ENCODE measurements at places on chromosomes 2 and 18. TPM values are rescaled to one million over a fixed set of nuclear protein-coding genes. Genes with fewer than 3 reads are reported as not detected.
A peak's percentile ranks its signal among the peaks of the same experiment; 100 is the strongest.

DNA sequence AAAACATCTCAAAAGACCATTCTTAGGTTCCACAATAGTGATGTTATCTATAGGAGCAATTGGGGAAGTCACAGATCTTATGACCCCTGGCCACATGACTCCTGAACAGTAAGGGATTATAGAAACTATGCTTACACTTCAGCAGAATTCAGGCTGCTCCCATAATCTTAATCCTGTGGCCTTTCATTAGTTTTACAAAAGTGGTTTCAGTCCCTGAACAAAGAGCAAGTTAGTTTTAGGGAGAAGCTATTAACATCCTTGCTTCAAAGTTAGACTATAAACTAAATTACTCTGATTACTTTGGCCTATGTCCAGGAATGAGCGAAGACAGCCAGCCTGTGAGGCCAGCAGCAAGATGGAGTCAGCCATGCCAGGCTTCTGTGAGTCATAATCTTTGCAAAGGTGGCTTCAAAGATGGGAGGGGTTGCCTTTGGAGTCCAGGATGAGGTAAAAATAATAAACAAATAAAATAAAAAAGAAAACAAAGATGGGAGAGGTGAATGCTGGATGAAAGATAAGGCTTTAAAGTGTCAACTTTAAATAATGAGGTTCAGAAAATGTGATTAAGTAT is 168.7 kb upstream of the NDUFV2 start:
- H3K27ac ChIP-seq, result no peak overlapping the region
- H3K36me3 ChIP-seq, result no peaks in the 10 kb centered on the region
- peaks cover 3% of the 10 kb centered on the region for H3K27me3 ChIP-seq
- no peak for DNase-seq
- H3K4me3 ChIP-seq, result no peak overlapping the region

DNA sequence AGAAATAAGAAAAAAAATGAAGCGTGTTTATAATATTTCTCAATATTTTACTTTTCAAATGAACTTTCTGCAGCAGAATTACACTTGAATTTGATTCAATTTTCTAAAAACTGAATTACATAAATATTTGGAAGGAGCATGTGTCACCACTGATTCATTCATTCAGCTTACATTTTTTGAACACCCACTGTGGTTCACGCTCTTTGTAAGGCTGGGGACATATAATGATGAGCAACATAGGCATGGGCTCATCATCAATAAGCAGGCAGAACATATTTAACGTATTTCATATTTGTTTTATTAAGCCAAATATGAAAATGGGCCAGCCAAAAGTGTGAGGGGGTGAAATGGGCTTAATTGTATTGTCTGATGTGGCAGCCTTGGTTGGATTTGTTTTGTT is 209.1 kb downstream of the CTNNA2 start:
- no peak for DNase-seq
- H3K36me3 ChIP-seq, result no peaks in the 10 kb centered on the region
- H3K4me1 ChIP-seq, result no peaks in the 10 kb centered on the region
- H3K27me3 ChIP-seq, result no peaks in the 10 kb centered on the region
- H3K27ac ChIP-seq, result no peak overlapping the region

DNA sequence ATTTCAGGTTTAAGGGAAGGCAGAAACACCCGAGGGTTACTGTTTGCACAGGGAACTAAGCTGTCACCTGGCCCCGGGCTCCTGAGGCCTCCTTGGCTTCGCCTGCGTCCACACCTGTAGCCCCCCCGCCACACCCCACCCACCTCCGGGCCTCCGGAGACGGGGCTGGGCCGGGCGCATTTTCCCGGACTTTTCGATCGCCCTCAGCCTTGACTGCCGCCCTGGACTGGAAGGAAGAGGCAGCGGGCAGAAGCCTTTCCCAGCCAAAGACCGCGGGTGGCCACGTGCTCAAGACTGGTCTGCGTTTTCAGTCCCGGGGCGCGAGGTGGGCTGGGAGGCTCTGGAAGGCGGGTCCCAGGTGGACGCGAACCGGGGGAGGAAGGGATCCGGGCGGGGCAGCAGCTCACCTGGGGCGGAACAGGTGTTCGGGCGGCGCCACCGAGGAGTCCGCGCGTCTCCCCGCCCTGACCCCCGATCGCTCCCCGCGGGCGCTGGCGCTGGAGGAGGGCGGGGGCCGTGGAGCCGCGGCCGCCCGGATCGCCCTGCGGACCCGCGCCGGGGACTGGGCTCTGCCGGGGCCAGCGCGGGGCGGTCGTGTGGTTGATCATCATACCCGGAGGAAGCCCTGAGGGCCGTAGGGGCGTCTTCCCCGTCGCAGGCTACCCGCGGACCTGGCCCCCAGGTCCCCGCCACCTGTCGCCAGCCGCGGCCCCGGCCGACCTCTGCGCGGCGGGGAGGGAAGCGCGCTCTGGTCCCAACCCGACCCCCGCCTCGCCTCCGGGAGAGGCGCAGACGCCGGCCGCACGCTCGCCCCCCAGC is 3.2 kb downstream of the ID2 start:
- H3K27me3 ChIP-seq, result peaks cover under 1% of the 10 kb centered on the region
- H3K4me3 ChIP-seq, result peak overlapping the region; percentile 82
- DNase-seq, result peak; percentile 58
- H3K27ac ChIP-seq, result peak overlapping the region; percentile 88
- H3K4me1 ChIP-seq, result peaks cover 10% of the 10 kb centered on the region
- H3K36me3 ChIP-seq, result peaks cover 23% of the 10 kb centered on the region

DNA sequence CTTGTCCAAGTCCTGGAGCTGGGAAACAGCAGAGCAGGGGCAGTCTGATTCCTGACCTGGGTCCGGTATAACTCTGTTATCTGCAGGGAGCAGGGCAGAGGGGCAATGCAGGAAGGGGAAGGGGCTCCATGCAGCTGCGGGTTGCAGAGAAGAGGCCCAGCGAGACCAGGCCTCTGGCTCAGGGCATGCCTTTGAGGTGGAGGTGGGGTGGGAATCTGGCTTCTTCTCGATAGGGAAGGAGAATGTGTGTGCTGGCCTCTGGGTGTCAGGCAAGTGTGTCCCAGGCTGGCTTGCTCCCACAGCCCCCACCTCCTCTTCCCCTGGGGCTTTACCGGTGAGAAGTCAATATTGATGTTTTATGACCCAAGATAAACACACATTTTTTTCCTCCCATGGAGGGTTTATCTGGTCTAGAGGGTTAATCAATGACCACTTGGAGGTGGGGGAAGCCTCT is 187.1 kb upstream of the HAAO start:
- no peak overlapping the region for H3K4me3 ChIP-seq
- no peak overlapping the region for H3K27ac ChIP-seq
- no peak for DNase-seq
- H3K36me3 ChIP-seq, result no peaks in the 10 kb centered on the region
- no peaks in the 10 kb centered on the region for H3K27me3 ChIP-seq
- H3K4me1 ChIP-seq, result peaks cover 9% of the 10 kb centered on the region

DNA sequence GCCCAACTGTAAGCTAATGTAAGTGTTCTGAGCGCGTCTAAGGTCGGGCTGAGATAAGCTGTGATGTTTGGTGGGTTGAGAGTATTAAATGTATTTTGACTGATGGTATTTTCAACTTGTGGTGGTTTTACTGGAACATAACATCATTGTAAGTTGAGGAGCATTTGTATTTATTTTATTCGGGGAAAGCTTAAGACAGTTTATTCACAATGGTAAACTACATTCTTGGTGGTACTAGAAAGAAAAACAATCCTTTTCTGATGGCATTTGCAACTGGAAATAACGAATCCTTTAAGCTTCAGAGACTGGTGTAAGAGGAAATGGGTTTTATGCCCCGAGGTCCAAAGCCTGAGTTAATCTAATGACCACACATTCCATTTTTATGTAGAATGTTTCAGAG is 283.3 kb upstream of the NETO1 start:
- no peaks in the 10 kb centered on the region for H3K4me1 ChIP-seq
- no peak overlapping the region for H3K4me3 ChIP-seq
- H3K27ac ChIP-seq, result no peak overlapping the region
- H3K27me3 ChIP-seq, result no peaks in the 10 kb centered on the region

GRCh38 chr2:221454459-221455105 is 117.5 kb downstream of the EPHA4 start:
- H3K27ac ChIP-seq, result no peak overlapping the region
- H3K27me3 ChIP-seq, result peaks cover 4% of the 10 kb centered on the region
- H3K4me3 ChIP-seq, result no peak overlapping the region
- H3K36me3 ChIP-seq, result no peaks in the 10 kb centered on the region
- H3K4me1 ChIP-seq, result no peaks in the 10 kb centered on the region
- DNase-seq, result no peak

GALNT3 gene
- total RNA-seq, result 2.1 TPM

- H3K27ac ChIP-seq, result no peak overlapping the region
- no peaks in the 10 kb centered on the region for H3K4me1 ChIP-seq
- H3K27me3 ChIP-seq, result peaks cover 12% of the 10 kb centered on the region
- DNase-seq, result no peak
- H3K36me3 ChIP-seq, result no peaks in the 10 kb centered on the region
These were observed 114.6 kb downstream of the TTC32 start for GRCh38 chr2:19787134-19787533.

CNTNAP5 gene
- not detected for total RNA-seq

GRCh38 chr18:27226556-27227075 is 41.5 kb upstream of the CHST9 start:
- no peaks in the 10 kb centered on the region for H3K36me3 ChIP-seq
- H3K4me1 ChIP-seq, result no peaks in the 10 kb centered on the region
- H3K27me3 ChIP-seq, result no peaks in the 10 kb centered on the region
- no peak overlapping the region for H3K4me3 ChIP-seq
- no peak for DNase-seq

GRCh38 chr2:168220965-168221819 is 26.2 kb downstream of the STK39 start:
- H3K4me1 ChIP-seq, result peaks cover 48% of the 10 kb centered on the region
- peaks cover 19% of the 10 kb centered on the region for H3K36me3 ChIP-seq
- DNase-seq, result no peak

GRCh38 chr2:17749753-17750438 is 3.7 kb downstream of the SMC6 start:
- no peak overlapping the region for H3K4me3 ChIP-seq
- H3K27ac ChIP-seq, result no peak overlapping the region
- no peaks in the 10 kb centered on the region for H3K27me3 ChIP-seq
- no peak for DNase-seq
- H3K36me3 ChIP-seq, result peaks cover 5% of the 10 kb centered on the region
- H3K4me1 ChIP-seq, result peaks cover 26% of the 10 kb centered on the region

DNA sequence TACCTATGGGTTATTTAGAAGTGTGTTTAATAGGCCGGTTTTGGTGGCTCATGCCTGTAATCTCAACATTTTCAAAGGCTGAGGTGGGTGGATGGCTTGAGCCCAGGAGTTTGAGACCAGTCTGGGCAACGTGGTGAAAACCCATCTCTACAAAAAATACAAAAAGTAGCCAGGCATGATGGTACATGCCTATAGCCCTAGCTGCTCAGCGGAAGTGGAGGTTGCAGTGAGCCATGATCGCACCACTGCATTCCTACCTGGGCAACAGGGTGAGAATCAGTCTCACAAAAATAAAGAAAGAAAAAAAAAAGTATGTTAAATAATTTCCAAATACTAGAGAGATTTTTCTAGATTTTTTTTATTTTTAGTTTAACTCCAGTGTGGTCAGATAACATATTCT is 316.0 kb downstream of the KIAA1328 start:
- H3K4me1 ChIP-seq, result no peaks in the 10 kb centered on the region
- H3K4me3 ChIP-seq, result no peak overlapping the region
- H3K36me3 ChIP-seq, result peaks cover 14% of the 10 kb centered on the region
- no peak for DNase-seq
